Caco-2 (cell line): ENCODE measurements at places on chromosomes 11 and 22.

DNA sequence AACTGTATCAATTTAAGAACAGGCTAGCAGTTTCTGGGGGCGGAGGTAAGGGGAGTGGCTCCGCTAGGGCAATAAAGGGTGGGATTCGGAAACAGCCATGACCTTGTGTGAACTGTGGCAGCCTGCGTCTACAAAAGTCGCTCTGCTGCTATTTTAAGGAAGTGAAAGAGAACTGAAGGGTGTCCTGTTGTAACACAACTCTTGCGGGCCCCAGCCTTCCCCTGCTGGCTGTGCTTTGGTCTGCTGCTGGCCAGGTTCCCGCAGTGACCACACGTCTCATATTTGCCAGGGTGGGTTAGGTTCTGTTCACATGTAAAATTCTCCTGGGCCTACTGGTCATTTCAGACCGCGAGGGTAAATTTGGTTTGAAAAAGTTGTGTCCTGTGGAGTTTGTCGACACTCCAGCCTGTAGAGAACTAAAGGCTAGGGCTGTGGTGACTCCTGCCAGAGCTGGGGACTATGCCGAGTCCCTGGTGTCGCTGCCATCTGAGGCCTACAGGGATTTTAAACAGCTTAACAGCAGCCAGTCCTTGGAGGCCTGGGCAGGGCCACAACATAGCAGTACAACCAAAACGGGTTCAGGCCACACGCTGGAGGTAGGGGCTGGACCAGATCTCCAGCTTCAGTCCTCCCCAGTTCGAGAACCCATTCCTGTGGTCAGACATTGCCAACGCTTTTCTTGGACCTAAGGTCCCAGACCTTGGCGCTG lies 1.1 kb upstream of the PPFIBP2 start:
- no peak for DNase-seq

DNA sequence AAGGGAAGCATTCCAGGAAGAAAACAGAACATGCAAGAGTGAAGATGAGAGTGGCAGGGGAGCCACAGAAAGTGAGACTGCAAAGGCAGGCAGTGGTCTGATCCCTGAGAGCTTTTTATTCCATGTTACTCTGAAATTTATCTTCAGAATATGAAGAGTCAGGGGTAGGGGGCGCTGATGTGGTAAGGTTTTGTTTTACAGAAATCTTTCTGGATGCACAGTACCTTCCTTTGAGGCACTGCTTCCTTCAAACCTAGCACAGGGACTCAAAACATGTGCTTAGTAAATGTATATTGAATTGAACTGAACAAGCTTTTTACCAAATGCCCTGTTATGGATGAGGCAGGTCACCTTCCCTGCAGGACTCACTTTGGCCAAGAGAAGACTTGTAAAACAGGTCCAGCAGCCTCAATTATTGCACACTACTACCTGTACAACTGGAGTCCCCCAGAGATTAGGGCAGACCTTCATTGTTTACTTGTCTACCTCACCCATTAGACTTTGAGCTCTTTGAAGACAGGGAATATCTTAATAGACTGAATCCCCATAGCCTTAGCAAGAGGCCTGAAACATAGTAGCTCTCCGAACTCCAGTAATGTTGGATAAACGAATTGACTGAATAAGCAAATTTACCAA lies 2.2 kb downstream of the PAK1 start:
- peak; percentile 95 for DNase-seq

GRCh38 chr11:126336671-126337101 lies 18.8 kb upstream of the ST3GAL4 start:
- no peak for DNase-seq

- DNase-seq, result no peak
Measured at GRCh38 chr11:3809624-3809928, 1.2 kb downstream of the PGAP2 start.

DNA sequence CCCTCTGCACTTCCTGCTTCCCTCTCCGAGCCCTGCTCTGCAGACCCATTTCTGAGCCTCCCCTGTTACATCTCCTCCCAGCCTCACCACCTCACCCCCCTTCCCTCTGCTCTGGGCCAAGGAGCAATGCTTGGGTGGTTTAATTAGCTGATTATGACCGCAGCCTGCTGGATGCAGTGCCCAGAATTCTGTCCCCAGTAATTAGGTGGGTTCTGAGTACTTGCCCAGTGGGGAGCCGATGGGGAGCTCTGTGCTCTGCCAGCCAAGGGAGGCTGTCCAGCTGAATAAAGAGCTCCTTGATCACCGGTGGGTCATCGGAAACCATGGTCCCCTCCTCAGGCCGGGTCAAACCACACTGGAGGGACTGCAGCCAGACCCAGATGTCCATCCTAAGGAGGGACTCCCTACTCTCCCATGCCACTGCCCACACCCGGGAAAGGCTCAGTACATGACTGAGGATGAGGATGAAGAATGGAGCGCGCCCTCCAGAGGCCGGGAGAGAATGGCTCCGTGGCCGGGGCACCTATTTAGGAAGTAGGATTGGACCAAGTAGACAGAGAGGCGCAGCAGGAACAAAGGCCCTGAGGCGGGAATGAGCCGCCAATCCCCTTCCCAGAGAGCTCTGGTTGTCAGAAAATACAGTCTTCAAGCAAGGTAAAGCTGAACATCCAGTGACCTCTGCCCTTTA lies 9.1 kb downstream of the ARRB1 start:
- no peak for DNase-seq

GRCh38 chr11:79564288-79564925 lies 123.6 kb upstream of the TENM4 start:
- DNase-seq, result no peak

DNA sequence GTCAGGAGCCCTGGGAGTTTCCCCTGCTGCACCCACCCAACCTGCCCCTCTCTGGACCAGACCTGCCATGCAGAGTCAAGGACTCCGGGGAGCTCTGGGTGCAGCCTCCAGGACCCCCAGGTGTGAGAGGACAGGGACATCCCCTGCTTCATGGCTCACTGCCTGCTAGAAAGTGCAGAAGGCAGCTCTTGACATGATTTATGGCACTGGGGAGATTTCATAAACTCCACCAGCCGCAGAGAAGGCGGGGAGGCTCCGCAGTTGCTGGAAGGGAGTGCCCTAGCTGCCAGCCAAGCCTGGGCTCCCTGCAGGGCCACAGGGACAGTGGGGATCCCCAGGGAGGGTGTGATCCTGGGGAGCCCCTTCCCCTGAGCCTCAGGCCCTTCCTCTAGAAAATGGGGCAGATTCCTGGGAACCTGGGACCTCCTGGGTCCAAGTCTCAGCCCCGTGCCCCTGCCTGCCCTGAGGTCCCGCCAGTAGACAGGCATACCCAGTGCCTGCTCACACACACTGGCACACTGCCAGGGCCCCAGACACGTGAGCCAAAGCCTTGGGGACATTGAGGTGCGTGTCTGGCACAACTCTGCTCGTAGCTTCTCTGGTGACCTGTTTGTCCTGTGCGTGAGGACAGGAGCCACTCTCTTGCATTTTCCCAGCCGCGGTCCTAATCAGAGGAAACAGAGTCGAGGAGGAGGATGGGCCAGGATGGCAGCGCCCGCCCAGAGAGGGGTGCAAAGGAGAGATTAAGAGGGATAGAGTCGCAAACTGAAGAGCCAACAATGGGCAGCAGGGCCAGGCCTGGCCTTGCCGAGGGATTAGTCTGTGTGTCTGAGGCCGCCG lies 13.8 kb downstream of the CABP7 start:
- DNase-seq, result no peak

DNA sequence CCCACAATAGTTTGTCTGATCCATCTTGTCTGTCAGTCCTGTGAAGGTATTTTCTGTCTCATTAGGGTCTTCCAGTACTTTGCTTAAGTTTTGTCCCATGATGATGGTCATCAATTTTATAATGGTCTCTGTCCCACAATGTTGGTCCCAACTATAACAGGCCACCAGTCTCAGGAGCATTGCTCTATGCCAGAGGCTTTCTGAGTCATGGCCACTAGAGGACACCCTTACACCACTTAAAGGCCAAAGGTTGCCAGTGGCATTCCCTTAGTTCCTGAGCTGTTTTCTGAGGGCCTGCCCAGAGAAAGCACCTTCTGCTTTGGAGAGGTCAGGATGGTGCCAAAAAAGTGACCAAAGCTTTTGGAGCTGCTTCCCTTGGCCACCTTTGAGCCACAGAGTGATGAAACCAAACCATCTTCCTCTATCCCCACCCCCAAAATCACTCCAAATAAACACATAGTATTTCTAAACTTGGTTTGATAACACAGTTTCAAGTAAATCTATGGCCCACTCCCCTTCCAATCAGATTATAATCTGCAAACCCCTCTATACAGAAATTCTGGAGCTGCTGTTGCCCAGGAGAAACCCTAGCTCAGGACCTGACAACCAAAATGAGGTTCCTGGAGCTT lies 19.3 kb downstream of the EIF3F start:
- DNase-seq, result peak; percentile 78

DNA sequence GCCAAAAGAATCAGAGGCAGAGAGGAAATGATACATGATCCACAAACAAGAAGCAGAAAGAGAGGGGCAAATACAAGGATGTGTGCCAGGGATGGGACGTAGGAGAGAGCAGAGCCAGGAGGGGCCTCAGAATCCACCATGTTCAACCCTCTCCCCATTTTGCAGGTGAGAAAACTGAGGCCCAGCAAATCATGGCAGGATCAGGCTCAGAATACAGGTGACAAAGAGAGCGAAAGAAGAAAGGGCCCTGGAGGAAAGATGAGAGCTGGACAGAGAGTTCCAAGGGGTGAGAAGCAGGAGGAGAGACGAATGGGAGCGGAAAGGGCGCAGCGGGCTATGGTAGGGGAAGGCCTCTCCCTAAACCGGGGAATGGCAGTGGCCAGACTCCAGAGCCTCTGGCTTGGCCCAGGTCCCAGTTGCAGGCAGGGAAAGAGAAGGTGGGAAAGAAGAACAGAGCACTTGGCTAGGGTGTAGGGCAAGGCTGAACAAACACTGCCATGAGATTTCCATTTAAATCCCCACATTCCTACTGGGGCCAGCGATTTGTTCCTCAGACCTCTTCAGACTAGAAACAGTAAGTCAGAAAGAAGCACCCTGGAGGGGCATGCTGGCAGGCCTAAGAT lies 44.4 kb upstream of the TSKU start:
- no peak for DNase-seq

- DNase-seq, result no peak
Measured at GRCh38 chr11:13116491-13116890, 107.4 kb downstream of the RASSF10 start.

- DNase-seq, result no peak
Measured at GRCh38 chr11:75302371-75302770, 49.1 kb downstream of the ARRB1 start.

DNA sequence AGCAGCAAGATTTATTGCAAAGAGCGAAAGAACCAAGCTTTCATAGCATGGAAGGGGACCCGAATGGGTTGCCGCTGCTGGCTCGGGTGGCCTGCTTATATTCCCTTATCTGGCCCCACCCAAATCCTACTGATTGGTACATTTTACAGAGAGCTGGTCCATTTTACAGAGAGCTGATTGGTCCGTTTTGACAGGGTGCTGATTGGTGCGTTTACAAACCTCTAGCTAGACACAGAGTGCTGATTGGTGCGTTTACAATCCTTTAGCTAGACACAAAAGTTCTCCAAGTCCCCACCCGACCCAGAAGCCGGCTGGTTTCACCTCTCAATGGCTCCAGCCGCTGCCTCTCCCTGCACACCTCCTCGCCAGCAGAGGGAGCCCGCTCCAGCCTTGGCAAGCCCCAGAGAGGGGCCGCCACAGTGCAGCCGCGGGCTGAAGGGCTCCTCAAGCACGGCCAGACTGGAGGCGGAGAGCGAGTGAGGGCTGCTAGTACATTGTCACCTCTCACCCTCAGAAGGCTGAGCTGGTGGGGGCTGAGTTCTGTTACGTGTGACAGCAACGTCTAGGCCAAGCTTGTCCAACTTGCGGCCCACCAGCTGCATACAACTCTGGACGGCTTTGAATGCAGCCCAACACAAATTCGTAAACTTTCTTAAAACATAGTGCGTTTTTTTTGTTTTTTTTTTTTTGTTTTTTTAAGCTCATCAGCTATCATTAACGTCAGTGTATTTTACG lies 8.7 kb downstream of the PTH start:
- DNase-seq, result peak; percentile 80

DNA sequence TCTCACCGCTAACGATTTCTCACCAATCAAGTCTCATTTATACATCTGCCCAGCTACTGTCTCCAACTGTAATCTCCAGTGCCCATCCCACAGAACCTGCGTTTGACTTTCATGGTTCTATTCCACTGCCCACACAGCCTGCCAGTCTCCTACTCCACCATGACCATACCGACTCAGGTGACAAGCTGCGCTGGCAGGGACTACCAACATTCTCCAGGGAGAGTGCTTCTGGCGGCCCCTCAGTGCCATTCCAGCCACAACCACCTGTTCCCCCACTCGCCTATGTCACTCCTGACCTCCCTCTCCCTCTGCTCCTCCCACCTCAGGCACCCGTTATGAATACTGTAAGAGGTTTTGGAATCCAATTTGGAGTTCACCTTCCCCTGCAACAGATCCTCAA lies 108.5 kb upstream of the BID start:
- no peak for DNase-seq

GRCh38 chr22:19228179-19228578 lies 49.6 kb upstream of the SLC25A1 start:
- no peak for DNase-seq

DNA sequence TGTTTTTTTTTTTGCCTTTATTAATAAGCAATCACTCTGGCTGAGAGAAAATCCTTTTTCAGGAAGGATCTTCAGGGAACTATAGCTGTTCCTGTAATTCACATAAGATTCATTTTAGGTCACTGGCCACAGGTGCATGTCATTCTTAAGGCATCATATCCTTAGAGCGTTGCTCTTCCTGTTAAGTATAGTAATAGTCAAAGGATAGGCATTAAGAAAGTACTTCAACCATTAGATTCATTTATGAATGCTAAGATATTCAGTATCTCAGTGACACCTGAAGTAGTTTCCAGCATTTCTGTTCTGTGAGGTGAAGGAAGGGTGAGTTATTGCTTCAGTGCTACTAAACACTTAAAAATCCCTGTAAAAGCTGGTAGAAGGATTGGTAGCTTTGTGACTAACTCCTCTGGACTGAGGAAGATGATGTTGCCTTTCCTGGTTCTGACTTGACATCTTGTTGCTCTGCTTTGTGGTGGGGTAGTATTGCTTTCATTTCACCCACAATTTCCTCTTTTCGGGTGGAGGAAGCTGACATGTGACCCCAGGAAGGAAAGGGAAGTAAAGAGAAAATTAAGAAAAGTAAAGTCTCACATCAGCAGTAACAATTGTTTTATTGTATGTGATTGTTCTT lies 34.7 kb downstream of the RNF169 start:
- no peak for DNase-seq

- no peak for DNase-seq
Measured at GRCh38 chr11:4808476-4808875, 4.3 kb upstream of the OR52R1 start.

GRCh38 chr11:3866836-3867208 lies 11.4 kb downstream of the STIM1 start:
- no peak for DNase-seq

- no peak for DNase-seq
Measured at GRCh38 chr22:43811777-43812148, 342 bp downstream of the EFCAB6 start.

DNA sequence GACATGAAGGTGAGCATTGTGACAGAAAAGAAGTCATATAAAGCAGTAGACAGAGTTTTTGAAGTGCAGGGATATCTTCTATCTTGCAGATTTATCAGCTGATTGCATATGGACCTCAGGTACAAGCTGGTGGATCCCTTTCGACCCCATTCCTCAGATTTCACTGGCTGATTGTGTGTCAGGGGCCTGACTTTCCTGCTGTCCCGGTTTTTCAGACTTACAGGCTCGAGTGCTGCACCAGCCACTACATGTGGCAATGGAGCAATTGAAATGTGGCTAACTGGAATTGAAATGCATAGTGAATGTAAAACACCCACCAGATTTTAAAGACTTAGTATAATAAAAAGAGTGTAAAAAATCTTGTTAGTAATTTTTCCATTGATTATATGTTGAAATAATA lies 50.3 kb downstream of the CLMP start:
- DNase-seq, result peak; percentile 51

GRCh38 chr11:46351606-46352005 lies 4.3 kb downstream of the DGKZ start:
- no peak for DNase-seq
